ENCODE measurements at places on chromosomes 1 and 21.

GRCh38 chr1:114176366-114176765 lies 22.7 kb upstream of the SYT6 start:
- no peak for DNase-seq

- DNase-seq: no peak
Measured at GRCh38 chr1:34864759-34865158, 5.2 kb upstream of the SMIM12 start.

- DNase-seq: no peak
Measured at GRCh38 chr1:112265931-112266330, 130.1 kb upstream of the CTTNBP2NL start.

DNA sequence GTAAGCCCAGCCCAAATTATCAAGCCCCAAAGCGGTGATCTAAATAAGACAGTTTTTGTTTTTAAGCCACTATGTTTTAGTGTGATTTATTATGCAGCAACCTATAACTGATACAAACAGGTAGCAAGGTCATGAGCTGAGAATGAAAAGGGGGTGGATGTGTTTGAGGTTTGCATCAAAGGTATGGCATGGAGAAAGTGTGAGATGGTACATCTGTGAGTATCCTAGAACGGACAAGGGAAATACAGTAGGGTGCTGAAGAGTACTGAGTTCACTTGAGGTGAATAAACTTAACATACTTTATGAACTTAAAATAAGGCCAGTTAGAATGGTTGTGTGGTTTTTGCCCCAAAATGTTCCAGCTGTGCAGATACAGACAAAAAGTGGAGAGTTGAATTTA lies 286.0 kb upstream of the B3GALT2 start:
- no peak for DNase-seq

GRCh38 chr21:27683292-27683691 lies 716.4 kb upstream of the ADAMTS5 start:
- no peak for DNase-seq

DNA sequence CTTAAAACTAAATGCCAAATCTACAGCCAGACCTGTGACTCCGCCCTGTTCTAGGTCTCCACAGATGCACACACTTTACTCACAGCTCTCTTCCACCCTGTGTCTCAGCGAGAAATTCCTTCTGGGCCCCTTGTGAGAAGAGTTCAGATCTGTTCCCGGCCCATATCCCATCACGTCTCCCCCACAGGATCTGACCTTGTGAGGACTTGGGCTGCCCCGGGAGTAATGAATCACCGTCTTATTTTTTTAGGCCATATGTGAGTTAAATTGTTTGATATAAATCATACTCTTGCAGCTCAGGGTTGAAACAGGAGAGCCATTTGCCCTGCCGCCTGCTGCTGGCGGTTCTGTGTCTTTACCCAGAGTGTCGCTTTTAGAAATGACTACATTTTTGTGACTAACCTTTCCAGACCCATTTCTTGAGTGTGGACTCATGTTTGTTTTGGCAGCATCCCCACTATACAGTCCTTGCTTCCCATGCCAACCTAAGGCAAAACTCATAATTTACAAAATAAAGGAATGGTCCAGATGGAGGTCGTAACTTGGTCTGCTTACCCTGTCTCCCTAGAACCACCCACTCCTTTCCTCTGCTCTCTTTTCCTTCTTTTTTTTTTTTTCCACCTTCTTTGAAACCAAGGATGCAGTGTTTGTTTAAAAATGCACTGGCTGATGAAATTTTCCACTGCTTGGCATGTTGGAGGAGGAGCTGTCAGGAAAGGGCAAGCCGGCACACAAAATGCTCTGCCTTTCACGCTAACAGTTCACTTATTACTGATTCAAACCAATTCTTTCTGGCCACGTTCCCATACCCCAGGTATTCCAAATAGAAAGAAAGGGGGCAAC lies 98.0 kb upstream of the C1orf105 start:
- no peak for DNase-seq

DNA sequence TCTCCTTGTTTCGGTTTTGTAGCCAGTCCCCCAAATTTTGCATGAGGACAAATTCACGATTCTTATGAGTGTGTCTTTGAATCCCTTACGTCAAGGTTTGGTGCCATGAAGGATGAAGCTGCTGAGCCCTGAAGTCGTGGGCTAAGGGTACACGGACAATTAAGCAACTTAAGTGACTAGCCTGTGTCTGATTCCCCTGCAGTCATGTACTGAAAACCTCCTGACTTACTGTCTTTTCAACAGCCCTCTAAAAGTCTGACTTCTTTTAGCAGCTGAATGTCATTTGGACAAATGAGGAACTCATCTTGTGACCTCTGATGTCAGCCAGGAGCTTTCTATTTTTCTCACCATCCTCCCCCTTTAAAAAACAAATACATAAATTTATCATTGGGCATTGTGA lies 27.1 kb upstream of the C1orf105 start:
- no peak for DNase-seq

- DNase-seq: no peak
Measured at GRCh38 chr1:147409886-147410285, 131.4 kb upstream of the BCL9 start.

GRCh38 chr1:59511476-59512465 lies 214.9 kb downstream of the FGGY start:
- no peak for DNase-seq

- DNase-seq: no peak
Measured at GRCh38 chr1:3828391-3828790, 28.6 kb downstream of the CEP104 start.

GRCh38 chr1:45930258-45931150 lies 127.1 kb downstream of the MAST2 start:
- no peak for DNase-seq

- DNase-seq: no peak
Measured at GRCh38 chr1:103084181-103084580, 24.1 kb downstream of the COL11A1 start.
